Activated CD8-positive, alpha-beta memory T cell treated with anti-CD3 and anti-CD28 coated beads for 1 hour (primary cell): ENCODE measurements at places on chromosomes 5 and 9.

DNA sequence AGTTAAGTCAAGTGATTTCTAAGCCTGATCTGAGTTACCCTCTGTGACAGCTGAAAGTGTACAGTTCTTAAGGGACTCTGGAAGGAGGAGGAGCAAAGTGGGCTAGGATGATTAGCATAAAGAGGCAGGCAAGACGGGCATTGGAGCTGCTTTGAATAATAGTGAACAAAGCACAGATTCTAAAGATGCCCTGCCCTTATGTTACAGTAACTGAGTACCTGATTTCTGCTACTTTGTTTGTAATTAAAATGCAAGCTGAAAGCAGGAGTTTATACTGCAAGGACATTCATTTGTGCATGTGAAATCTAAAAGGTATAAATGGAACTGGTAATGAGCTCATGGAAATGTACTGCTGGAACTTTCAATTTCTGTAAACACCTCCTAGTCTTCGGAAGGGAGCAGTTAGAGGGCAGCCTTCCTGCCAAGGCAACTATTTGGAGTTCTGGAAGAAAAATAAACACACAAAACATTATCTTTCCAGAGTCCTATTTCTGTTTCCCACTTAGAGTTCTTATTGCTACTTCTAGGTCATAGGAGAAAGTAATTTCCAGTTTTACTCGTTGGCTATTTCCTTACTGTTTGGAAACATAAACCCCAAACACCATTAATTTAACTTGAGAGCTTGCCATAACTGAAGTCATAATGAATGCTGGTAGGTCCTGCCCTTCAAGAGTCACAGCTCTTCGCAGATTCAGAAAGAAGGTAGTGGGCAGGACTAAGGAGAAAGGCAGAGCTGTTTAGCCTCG, at the start of gene RANBP3L:
TSS of gene RANBP3L (minus strand) at position 45 of the 746 bp plus-strand sequence. CDS start 486 bp downstream, outside the sequence.
- DNase-seq = no peak

- DNase-seq = no peak
Observed at GRCh38 chr5:6830643-6831239, 117.5 kb downstream of the TENT4A start.

DNA sequence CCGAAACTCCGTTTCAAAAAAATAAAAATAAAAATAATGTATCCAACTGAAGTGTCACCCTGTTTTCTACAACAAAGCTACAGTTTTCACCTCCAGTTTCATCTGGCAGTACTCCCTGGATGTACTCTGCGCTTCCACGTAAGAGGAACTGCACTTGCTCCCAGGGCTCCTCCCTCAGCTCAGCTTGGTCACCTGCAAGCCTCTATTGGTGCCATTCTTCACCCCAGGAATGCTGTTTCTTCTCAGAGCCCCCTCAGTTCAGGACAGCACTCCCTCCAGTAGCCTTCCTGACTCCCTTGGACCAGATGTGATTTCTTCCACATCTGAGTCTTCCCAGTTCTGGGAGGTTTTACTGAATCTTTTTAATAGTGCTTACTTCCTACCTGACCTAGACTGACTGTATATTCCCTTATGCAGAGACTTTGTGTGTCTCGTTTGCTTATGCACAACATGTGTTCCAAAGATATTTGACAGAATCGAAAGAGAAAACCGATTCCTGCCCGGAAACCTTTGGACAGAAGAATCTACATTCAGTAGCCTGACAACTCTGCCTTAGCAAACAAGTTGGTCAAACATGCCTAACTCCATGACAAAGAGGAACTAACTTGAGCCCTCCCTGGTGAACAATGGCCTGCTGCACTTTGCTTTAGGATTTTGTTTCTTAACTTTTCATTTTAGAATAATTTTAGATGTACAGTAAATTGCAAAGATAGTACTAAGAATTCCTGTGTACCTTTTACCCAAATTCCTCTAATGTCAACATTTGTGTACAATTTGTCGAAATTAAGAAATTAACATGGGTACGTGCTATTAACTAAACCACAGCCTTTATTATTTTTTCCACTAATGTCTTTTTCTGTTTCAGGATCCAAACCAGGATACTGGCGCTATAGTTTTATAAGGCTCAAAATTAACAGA, 814 bp downstream of the CCDC125 start:
- no peak for DNase-seq

GRCh38 chr5:72438141-72438540, 69.1 kb downstream of the ZNF366 start:
- DNase-seq = no peak

GRCh38 chr5:68240202-68240601, 24.6 kb downstream of the PIK3R1 start:
- no peak for DNase-seq
